ENCODE measurements at places on chromosomes 13 and 19.

GRCh38 chr13:59504407-59504806 is 659.3 kb downstream of the DIAPH3 start:
- no peak for DNase-seq

DNA sequence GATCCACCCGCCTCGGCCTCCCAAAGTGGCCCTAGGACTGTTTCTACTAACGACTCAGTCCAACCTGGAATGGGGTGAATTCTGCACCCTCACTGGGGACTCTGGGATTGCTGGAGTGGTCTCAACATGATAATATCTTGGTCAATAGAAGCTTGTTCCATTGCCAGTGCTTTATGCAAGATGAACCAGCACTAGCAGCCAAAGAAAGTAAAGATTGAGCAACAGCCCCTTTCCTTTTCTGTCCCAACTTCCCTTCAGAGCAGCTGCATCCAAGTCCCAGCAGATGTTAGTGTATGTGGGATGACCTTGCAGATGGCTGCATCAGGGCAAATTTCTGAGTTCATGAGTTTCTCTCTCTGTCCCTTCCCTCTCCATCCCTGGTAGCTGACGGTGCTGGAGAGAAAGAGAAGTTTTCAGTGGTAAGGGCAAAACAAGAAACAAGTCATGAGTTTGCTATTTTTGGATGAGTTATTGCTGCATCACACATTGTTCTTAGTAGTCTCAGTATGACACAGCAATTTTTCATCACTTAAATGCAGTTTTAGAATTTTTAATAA is 183.6 kb upstream of the EDNRB start:
- DNase-seq: peak; percentile 10

- no peak for DNase-seq
Observed at GRCh38 chr19:19747357-19748220, 14.7 kb upstream of the ZNF14 start.

GRCh38 chr13:27339299-27339698 is 68.7 kb downstream of the RASL11A start:
- no peak for DNase-seq

DNA sequence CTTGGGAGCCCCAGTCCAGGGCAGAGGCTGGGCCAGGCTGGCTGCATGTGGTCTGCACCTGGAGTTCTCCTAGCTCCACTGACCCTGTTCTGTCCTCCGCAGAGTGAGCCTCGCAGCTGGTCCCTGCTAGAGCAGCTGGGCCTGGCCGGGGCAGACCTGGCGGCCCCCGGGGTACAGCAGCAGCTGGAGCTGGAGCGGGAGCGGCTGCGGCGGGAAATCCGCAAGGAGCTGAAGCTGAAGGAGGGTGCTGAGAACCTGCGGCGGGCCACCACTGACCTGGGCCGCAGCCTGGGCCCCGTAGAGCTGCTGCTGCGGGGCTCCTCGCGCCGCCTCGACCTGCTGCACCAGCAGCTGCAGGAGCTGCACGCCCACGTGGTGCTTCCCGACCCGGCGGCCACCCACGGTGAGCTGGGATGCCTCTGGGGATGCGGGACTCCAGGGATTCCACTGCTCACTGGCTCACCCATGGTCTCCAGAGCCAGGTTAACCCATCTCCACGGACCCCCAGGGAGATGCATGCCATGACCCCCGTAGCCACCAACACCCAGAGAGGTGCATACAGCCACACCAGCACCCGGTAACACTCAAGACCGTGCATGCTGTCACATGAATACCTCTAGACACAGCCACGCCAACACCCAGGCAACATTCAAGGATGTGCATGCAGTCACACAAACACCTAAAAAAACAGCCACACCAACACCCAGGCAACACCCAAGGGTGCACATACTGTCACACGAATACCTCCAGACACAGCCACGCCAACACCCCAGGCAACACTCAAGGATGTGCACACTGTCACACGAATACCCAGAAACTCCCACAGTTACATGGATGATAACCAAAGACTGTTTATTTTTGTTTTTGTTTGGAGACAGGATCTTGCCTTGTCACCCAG is 8.2 kb downstream of the PKN1 start:
- DNase-seq: no peak

- no peak for DNase-seq
Observed at GRCh38 chr13:33945477-33945876, 127.5 kb downstream of the RFC3 start.

DNA sequence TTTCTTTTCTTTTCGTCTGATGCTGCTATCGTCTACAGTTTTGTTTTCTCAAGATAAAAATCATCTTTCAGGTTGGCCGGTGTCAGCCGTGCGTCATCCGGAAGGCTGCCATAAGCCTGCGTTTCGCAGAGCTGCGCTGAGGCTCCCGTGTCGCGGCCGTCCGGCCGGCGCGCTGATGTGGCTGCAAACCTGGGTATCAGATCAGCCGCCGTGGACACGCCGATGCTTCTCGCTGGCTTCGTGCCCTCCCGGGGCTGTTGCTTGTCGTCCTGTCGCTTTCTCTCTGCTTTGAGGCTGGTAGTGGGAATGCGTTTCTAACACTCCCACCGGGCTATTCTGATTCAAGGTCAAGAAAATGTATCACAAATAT is 45.9 kb upstream of the TFDP1 start:
- DNase-seq: no peak
